Body of pancreas (tissue), 4 donors: ENCODE measurements at places on chromosomes 4 and X. TPM values are rescaled to one million over a fixed set of nuclear protein-coding genes. Genes with fewer than 3 reads are reported as not detected.

FAT4 gene
- total RNA-seq: 3.3 TPM

BRCC3 gene
- 6.3 TPM for total RNA-seq

DNA sequence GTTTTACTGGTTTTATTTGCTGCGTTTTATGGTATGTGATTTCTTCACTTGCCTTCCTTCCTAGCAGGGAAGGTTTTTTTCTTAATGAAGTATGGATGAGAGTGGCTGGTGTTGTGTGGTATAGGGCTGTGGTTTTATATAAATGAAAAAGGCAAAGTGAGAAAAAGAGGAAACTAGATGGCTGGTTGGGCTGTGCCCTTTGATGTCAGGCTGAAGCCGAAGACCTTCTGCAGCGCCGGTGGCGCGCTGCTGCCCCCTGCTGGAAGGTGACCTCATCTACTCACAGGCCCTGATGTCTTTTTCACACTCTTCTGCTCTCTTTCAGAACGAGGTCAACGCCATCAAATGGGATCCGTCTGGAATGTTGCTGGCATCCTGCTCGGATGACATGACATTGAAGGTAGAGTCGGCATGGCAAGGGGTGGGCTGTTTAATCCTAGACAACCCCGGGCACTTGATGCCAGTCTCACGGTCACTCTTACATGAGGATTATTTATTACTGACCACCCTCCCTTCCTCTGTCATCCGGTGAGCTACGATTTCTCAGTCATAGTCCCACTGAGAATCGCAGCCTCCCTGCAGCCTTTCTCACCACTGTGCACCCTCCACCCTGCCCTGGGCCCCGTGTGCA, 56.6 kb downstream of the GPR143 start:
- DNase-seq: peak; percentile 81

DNA sequence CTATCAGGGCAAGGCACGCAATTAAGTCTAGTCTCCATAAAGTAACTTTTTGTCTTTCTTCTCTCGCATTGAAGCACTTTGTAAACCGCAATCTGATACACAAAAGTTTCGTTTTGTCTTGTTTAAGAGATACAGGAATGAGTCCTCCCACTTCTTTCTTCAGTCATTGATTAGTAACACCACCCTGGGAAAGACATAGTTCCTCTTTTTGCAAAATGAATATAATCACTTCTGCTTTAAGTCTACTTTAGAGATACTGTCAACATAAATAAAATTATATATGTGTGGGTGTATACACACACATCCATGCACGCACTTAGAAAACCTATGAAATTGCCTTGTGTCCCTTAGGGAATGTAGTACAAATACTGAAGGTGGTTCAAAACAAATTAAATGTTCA, 11.7 kb downstream of the COQ2 start:
- no peak for DNase-seq

FGFR3 gene
- 196 TPM for total RNA-seq

GRCh38 chr4:98802770-98803198, 126.1 kb downstream of the EIF4E start:
- no peak for DNase-seq

DNA sequence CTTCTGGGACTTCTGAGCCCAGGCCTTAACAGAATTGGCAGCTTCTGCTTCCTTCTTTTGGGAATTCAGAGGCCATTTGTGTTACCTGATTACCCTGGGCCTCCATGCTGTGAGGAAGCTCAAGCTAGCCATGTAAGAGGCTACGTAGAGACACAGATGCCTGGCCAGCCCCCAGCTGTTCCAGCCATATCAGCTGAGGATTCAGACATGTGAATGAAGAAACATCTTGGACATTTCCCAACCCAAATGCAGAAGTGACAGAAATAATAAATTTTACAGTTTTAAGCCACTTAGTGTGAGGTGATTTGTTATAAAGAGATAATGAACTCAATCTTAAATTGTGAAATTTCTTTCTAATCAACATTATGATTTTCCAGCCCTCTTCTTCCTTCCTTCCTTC, 18.7 kb upstream of the ZNF827 start:
- no peak for DNase-seq

DNA sequence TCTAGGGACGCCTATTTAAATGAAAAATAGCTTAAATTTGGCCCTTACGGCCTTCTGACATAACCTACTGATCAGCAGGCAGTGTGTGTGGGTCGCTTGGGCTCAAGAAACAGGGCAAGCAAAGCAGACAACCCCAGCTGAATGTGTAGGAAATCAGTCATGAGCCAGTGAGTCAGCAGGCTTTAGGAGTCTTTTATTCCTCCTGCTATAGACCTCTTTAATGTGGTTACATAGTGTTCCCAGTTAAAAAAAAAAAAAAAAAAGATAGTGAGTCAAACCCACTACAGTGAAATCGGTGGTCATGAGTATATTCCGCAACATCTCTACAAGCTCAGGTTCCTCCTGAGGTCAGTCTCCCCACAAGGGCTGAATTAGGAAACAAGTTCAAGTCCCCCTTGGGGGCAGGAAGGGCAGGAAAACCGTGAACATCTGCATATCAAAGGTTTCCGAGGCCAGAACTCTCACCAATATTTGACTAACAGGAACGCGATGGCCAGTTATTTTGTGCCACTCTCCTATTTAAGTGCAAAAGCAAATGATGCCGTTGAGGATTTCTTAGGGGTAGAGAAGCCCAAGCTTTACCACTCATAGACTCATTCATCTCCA, 32.7 kb downstream of the ACSL1 start:
- DNase-seq: no peak

PNMA6F gene
- not detected for total RNA-seq

DNA sequence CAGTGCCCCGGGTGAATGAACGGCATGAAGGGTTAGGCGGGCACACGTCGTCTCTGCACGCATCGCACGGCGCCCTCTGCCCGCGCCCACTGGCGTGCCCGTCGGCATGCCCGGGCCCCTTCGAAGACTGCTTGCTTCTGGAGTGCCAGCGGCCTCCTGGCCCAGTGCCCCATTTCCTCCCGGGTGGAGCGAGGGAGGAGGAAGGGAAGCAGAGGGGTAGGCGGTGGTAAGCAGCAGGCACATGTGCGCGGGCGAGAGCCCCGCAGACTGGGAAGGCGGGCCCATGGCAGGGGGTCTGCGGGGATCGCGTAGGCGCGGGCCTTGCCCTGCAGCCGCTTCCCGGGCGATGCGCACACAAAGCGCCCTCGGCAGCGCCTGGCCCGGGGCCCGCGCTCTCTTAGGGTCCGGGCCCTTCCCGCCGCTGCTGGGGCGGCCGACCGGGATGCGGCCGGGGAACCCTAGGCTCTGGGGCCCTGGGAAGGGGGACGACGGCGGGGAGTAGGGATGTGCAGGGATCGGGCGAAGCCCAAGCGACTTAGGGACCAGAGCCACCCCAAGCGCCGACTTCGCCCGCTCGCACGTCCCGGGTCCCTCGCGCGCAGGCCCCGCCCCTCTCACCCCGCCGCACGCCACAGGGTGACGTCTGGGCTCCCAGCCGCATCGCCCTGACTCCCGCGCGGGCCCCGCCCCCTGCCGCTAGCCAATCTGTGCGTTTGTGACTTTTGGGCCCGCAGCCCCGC, 866 bp upstream of the EMD start:
- DNase-seq: peak; percentile 71

DNA sequence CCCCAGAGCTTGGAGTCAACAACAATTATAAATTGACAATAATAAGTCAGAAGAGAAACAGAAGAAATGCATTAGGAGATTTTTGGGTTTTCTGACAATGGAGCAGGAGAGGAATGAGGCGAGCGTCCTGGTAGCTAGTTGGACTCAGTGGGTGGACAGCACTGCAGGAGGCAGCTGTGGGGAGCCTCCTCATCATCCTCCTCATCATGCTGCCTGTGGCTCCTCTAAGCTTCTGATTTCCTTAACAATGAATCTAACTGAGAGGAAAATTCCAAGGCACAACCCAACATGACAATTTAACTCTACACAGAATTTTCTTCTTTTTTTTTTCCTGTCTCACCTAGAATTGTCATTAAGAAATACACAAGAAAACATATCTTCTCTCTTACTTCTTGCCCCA, 357.1 kb upstream of the NOCT start:
- DNase-seq: no peak

BCORL1 gene
- total RNA-seq: 3.0 TPM

- no peak for DNase-seq
These were observed 38.7 kb downstream of the CNKSR2 start for GRCh38 chrX:21412883-21413282.

GRCh38 chrX:22810876-22811275, 188.9 kb upstream of the DDX53 start:
- DNase-seq: no peak

GRCh38 chr4:172660251-172660650, 508.4 kb upstream of the GALNT7 start:
- no peak for DNase-seq

GRCh38 chr4:184765473-184766340, 31.8 kb upstream of the CENPU start:
- DNase-seq: no peak

DNA sequence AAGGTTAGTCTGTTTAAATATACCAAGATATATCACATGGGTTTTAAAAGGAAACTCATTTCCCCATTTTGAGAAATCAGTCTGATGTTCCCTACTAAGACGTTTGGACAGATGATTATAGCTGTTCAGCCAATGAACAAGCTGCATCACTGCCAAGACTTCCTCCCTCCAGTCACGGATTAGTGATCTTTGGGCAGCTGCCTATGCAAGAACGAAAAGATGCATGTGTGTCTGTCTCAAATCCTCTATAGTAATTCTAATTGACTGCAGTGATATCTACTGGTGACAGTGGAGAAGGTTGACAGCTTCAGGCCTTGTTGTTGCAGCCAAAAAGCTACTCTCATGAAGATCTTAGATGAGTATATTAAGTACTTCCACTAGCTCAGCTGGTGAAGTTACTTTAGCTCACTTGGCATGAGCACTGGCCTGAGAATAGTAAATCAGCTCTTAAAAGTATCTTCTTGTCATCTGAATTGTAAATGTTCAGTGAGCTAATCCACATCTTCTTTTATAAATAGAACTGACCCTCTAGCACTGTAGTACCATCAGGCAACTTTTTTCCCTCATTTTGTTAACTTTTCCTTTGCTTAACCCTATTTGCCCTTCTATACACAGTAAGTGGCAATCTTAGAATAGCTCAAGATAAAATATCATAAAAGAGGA, 134.5 kb upstream of the PCDH10 start:
- DNase-seq: no peak

DNA sequence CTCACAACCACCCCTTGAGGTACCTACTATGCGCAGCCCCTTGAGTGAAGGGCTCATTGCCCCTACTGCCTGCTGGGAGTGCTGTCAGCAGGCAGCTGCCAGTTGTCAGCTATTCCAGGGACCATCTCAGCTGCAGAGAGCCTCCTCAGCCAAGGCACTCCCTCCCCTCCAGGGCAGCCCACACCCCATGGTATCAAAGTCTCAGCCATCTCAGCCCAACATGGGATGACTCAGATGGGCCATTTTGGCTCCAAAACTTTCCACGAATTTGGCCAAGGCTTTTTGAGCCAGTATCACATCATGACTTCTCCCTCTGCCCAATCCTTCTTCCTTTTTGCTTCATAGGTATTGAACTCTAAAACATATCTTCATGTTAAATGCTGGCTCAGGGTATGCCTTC, 61.4 kb upstream of the MAP3K15 start:
- DNase-seq: no peak

- DNase-seq: no peak
These were observed 29.3 kb downstream of the SMIM20 start for GRCh38 chr4:25943312-25943711.

DNA sequence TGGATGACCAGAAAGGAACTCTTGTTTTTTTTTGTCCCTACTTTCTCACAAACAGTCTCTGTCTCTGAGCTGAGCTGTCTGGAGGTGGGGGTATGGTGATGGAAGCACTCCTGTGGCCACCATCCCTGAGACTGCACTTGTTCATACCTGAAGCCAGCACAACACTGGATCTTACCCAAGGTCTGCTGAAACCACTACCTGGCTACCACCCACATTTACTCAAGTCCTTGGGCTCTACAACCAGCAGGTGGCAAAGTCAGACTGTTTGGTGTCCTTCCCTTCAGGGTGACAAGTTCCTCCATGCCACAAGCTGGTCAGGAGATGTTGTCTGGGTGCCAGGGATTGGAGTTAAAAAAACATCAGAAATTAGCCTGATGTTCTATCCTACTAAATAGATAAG, 89.7 kb downstream of the NEXMIF start:
- DNase-seq: no peak

DNA sequence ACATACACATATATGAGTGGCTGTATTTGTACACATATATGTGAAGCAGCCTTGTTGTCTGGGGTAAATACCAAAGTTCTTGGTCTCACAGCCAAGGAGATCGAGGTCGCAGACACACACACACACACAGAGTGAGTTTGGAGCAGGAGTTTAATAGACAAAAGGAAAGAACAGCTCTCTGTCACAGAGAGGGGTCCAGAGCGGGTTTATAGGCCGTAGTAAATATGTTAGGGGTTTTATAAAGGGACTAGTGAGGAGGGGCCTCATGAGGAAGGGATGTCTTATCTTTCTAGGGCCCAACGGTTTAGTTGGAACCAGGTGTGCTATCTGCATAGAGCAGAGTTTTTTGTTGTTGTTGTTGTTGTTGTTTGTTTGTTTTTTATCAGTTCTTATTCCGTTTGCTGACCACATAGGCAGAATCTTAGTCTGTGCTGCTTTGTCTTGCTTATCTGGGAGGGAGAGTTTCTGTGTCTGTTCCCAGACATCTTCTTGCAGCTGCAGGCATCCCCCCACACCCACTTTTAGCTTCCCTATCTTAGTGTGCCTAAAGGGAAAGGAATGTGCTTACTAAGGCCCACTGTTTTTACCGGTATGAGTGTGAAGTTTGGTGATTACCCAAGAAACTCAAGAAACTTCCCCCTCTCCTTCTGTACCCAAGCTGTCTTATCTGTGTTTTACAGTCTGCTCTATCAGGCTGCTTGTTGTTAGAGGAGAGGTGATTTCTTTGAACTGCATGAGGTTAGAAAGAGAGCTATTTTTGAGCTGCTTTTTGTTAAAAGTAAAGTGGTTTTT, 91.9 kb downstream of the TENT5D start:
- no peak for DNase-seq

- DNase-seq: peak; percentile 70
These were observed 68.7 kb downstream of the NSD2 start for GRCh38 chr4:1939664-1940509.

LAP3 gene
- total RNA-seq: 28.8 TPM

PRDM8 gene
- 5.9 TPM for total RNA-seq
